OCI-LY7 (cell line): ENCODE measurements at places on chromosomes 13 and 19.

- DNase-seq = no peak
Observed at GRCh38 chr13:32107474-32107873, 75.9 kb downstream of the FRY start.

- DNase-seq = peak; percentile 47
Observed at GRCh38 chr19:37654629-37655300, 500 bp downstream of the ZFP30 start.

DNA sequence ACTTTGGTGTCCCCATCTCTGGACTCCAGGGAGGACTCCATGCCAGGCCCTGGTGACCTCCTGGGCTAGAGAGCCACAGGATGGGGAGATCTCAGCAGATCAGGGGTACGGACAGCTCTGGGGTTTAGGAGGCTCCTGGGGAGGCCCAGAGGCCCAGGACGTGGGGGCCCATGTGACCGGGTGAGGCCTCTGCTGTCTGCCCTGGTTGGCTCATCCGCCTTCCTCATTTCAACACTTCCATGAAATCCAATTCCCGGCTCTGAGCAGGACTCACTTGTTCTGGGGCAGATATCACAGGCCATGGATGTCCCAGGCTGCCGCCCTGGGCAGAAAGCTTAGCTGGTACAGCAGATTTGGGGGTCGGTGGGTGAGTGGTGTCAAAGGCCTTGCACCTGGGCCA, 1.1 kb upstream of the PRAM1 start:
- DNase-seq = no peak

DNA sequence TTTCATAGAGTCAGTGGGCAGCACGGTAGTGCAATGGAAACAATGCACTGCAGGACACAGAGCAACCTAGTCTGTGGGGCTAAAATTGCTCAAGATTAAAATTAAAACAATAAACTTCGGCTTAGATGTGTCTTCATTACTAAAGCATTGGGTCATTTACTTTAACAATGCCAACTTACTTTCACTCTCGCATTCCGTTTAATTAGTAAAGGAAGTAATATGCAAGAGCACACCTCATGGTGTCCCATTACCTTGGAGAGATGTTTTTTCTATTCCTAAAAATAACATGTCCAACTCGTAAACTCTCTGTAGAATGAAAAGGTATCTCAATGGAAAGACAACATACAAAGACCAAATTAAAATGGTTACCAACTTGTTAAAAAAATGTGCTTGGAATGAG, 738.4 kb downstream of the PCDH17 start:
- DNase-seq = no peak

DNA sequence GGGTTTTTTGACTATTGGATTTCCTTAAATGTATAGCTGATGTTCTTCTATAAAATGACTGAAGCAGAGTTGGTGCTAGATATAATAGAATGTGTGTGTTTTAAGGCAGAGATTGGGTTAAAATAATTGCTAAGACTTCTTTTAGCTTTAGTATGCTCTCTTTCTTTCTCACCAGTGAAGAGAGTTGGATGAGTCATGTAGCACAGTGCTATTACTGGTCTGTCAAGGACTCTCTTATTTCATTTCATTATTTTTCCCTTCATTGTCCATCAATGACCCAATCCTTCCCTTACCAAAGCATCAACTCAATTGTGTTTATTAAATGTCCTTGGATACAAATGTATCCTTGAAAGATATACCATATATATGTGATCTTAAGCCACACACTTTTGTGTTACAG, 268.9 kb downstream of the IRS2 start:
- DNase-seq = no peak

- no peak for DNase-seq
Observed at GRCh38 chr19:45356760-45357444, 13.5 kb downstream of the ERCC2 start.

DNA sequence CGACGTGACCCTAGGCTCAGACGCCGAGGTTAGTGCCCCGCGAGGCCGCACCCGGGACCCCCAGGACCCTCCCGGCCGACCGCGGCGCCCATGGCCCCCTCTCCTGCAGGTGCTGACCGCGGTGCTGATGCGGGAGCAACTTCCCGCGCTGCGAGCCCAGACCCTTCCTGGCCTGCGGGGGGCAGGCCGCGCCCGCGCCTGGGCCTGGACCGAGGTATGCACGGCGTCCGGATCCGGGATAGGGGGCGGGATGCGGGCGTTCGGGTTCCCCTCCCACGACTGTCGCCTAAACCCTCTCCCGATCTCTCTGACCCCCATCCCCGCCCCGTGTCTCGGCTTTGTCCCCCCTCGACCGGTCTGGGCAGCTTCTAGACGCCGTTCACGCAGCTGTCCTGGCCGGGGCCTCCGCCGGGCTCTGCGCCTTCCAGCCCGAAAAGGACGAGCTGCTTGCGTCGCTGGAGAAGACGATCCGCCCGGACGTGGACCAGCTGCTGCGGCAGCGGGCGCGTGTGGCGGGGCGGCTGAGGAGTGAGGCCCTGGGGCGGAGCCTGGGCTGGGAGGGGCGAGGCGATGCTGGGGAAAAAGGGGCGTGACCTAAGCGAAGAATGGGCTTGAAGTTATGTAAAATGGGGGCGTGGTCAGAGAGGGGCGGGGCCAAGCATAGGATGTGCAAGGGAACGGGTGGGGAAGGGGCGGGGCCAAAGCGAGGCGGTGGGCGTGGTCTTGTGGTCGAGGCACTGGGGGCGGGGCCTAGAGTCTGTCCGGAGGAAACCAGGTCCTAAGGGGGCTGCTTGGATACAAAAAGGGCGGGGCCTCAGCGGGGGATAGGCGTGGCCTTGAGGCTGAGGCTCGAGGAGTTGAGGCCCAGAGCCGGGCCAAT, 16.0 kb upstream of the COLGALT1 start:
- DNase-seq = peak; percentile 97

- peak; percentile 32 for DNase-seq
Observed at GRCh38 chr19:38842439-38843174, 7.2 kb downstream of the HNRNPL start.

DNA sequence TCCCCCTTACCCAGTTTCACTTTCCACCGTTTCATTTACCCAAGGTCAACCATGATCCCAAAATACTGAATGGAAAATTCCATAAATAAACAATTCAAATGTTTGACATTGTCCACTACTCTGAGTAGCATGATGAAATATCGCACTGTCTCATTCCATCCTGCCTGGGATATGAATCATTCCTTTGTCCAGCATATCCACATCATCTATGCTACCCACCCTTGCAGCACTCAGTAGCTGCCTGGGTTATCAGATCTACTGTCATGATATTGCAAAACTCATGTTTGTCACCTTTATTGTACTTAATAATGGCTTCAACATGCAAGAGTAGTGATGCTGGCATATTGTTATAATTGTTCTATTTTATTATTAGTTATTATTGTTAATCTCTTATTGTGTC, 263.9 kb upstream of the NBEA start:
- no peak for DNase-seq

DNA sequence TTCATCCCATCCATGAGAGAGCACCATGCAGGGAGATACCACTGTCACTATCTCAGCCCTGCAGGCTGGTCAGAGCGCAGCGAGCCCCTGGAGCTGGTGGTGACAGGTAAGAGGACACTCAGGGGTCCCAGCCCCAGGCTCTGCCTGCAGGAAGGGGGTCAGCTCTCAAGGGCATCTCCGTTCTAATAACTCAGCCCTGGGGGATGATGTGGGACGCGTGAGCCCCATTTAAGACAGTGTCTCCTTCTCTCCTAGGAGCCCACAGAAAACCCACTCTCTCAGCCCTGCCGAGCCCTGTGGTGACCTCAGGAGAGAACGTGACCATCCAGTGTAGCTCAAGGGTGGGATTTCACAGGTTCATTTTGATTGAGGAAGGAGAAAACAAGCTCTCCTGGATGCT, 15.5 kb upstream of the KIR3DL3 start:
- DNase-seq = no peak

- DNase-seq = no peak
Observed at GRCh38 chr19:51093101-51093500, 10.4 kb upstream of the KLK14 start.

GRCh38 chr19:19010551-19010950, 22.8 kb downstream of the SUGP2 start:
- DNase-seq = no peak

DNA sequence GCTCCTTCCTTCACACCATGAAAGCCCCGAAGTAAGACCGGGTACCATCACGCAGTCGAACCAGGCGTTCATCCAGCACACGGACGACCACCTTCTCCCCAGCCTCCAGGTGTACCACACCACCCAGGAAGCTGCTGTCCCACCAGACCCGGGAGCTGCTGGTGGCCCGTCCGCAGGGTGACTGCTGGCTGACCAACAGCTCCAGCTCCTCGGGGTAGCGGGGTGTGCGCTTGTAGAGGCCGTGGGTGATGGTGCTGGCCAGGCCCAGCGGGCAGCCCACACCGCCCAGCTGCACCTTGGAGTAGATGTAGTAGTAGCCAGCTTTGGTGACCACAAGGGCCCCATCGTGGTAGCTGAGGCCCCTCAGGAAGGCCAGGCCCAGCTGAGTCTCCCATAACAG, 5.0 kb downstream of the TNFSF14 start:
- DNase-seq = no peak

DNA sequence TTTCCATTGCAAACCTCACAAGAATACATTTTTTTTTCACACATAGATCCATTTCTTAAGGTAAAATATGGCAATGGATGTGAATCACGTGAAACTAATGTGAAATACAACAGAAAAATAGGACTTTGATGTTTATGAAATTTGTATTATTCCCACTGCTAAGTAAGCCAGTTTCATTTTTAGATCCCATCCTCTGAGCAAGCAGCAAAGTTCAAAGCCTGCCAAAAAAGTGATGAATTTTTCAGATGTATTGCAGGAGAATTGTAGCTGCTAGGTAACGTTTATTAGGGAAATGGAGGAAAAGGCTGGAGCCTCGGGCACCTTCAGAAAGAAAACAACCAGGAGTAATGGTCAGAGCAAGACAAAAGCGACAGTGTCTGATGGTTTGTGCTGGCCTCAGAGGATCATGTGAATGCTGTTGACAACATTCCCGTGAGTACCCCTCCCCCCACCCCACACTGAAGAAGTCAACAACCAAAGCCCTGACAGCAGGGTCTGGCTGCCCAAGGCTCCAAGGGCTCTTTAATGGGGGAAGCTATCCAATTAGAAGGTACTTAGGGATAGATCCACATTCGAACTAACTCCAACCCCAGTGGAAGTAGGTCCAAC, 95.5 kb downstream of the OXGR1 start:
- no peak for DNase-seq

GRCh38 chr13:50921706-50922105, 12.1 kb downstream of the RNASEH2B start:
- DNase-seq = no peak

- no peak for DNase-seq
Observed at GRCh38 chr19:18908917-18909619, 10.1 kb downstream of the COPE start.

DNA sequence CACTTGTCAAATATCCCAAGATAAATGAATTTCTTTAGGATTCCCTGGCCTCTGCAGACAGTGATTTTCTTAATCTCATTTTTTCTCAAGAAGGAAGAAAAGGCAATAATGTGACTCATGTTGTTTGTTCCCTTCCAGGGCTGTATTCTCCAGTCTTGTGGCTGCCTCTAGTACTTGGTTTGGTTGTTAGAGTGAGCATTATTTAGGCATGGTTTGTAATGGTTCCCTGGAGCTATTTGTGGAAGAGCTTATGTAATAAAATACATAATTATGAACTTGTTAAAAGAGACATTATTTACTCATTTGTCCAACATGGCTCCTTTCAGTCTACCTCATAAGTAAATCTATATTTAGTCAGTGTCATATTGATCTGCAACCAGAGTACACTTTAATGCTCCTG, 270.4 kb downstream of the DCT start:
- no peak for DNase-seq

- no peak for DNase-seq
Observed at GRCh38 chr13:98548230-98548629, 28.7 kb downstream of the STK24 start.

GRCh38 chr13:36528105-36528504, 95.8 kb downstream of the CCNA1 start:
- DNase-seq = no peak

- DNase-seq = peak; percentile 89
Observed at GRCh38 chr19:2327773-2328400, 499 bp downstream of the LSM7 start.

GRCh38 chr19:14978161-14978776, 1.4 kb downstream of the SLC1A6 start:
- no peak for DNase-seq

DNA sequence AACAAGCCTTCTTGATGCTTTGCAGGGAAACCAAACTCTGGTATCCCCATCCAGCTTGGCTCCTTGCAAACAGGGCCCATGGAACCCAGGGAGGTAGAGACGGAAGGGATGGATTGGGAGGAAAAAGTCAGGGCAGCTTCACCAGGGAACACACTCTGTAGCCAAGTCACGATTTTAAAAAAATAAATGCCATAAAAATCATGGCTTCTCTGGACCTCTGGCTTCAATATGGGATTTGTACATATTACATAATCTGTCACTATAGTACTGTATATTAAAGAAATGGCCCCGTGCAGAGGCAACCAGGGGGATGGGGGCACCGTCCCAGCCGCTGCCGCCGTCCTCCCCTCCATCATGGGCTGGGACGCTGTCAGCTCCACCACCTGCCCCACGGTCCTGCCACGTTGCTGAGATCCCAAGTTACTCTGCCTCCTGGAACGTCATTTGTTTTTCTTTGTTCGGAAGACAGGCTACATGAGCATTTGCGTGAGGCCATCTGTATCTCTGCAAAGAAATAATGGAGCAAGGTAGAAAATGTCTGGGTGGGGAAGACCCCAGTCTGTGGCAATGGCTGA, 313.3 kb downstream of the ZNF536 start:
- DNase-seq = no peak

DNA sequence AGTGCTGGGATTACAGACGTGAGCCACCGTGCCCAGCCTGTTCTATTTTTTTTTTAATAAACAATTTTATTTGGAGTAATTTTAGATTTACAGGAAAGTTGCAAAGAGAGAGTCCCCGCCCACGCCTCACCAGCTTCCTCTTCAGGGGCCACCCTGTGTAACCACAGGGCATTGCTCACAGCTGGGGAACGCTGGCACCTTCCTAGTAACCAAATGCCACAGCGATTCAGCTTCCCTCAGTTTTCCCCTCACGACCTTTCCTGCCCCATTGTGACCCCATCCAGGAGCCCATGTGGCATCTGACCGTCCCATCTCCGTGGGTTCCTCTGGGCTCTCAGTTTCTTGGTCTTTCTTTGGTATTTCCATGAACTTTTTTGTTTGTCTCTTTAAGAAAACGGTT, 83.9 kb downstream of the GNG7 start:
- DNase-seq = peak; percentile 71

- DNase-seq = no peak
Observed at GRCh38 chr19:14318873-14319272, 62.4 kb upstream of the ADGRE5 start.

- DNase-seq = no peak
Observed at GRCh38 chr19:56372281-56372680, 21.1 kb downstream of the ZNF582 start.

DNA sequence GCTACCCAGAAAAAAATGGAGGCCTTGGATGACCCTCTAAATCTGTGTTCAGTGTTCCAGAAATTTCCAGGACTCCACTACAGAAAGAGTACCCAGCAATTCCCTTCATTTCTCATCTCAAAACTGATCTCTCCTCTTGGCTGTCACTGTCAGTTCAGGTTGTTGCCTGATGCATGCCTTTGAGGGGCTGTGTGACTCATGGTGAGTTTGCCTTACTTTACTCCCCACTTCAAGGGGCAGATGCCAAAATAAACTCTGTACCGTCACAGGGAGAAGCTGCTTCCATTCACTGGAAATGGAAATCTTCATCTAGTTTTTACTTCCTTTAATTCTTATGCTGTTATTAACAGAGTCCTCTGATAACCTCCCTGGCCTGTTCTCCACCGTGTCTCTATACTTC, 1075.0 kb downstream of the DIAPH3 start:
- DNase-seq = no peak

GRCh38 chr13:98075048-98075447, 67.8 kb upstream of the FARP1 start:
- DNase-seq = no peak
